ENCODE measurements at places on chromosomes 16 and 17.

DNA sequence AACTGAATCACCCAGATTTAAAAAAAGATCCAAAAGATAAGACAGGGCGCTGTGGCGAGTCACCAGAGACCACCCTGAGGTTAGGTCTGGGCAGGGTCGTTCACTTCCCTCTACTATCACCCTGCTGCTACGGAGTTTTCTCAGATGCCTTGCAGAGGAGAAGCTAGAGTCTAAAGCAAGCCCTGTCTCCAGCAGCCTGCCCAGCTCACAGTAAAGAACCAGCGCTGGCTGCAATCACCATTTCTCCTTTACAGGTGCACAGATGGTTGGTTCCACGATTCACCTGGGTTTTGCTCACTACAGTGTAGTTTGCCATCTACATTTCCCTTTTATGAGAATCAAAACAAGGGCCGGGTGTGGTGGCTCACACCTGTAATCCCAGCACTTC, 71.3 kb downstream of the SRCIN1 start:
- no peak for DNase-seq

DNA sequence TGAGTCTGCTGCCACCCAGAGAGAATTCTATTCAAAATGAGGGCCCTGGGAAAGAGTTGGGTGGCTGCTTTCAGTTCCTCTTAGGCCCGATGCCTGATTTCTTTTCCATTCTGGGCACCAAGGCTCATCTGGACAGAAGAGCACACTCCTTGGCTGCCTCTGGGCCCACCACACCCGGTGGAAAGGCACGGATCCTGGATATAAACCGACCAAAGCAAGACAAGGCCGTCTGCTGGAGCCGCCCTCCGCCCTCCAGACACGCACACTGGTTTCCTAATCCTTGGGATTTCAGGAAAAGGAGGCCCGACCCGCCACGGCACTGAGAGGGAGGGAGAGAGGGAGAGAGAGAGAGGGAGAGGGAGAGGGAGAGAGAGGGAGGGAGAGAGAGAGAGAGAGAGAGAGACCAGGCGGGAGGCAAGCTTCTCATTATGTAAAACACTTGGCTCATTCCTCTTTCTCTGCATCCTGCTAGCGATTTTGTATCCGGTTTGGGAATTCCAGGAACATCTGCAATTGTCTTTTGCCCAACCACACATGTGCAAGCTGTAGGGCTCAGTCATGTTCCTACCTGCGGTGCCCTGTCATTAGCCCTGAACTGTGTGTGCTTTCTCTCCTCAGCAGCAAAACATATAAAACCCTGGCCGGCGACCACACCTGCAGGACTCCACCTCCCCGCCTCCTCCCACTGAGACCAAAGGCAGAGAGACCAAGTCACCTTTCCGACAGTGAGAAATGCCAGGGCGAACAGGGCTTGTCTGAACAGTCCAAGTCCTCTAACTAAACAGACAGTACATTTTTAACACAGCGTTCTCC, 347.2 kb downstream of the SOX9 start:
- DNase-seq = no peak

GRCh38 chr17:72205357-72205756, 84.5 kb downstream of the SOX9 start:
- DNase-seq = no peak

- DNase-seq = no peak
These were observed 103.0 kb upstream of the ELAC2 start for GRCh38 chr17:13120864-13121263.

GRCh38 chr17:61209106-61209439, 190.6 kb upstream of the TBX2 start:
- DNase-seq = no peak

Data from stimulated activated CD8-positive, alpha-beta memory T cell treated with anti-CD3 and anti-CD28 coated beads, Interleukin-15, amount 100 ng/mL, for 48 hours (primary cell).